Activated CD8-positive, alpha-beta T cell treated with anti-CD3 and anti-CD28 coated beads for 36 hours (primary cell): ENCODE measurements at places on chromosomes 1 and 21. TPM values are rescaled to one million over a fixed set of nuclear protein-coding genes. Genes with fewer than 3 reads are reported as not detected.

The KRTAP10-4 gene
- total RNA-seq, result not detected

The PRDX6 gene
- total RNA-seq, result 165 TPM

The KRTAP19-3 gene
- total RNA-seq, result not detected

The SPRR2E gene
- total RNA-seq, result not detected

The TNN gene
- total RNA-seq, result 0.05 TPM

The TFB2M gene
- total RNA-seq, result 16.0 TPM

The FCGR1A gene
- total RNA-seq, result not detected

The CCDC190 gene
- total RNA-seq, result not detected

The UCHL5 gene
- total RNA-seq, result 81.3 TPM

The FCRL2 gene
- not detected for total RNA-seq

The AMY1B gene
- not detected for total RNA-seq

The CD5L gene
- total RNA-seq, result not detected

The FRRS1 gene
- 4.0 TPM for total RNA-seq
